ENCODE measurements at places on chromosomes 4 and X.

- no peak for DNase-seq
Observed at GRCh38 chrX:13937370-13938050, 92.2 kb downstream of the GEMIN8 start.

DNA sequence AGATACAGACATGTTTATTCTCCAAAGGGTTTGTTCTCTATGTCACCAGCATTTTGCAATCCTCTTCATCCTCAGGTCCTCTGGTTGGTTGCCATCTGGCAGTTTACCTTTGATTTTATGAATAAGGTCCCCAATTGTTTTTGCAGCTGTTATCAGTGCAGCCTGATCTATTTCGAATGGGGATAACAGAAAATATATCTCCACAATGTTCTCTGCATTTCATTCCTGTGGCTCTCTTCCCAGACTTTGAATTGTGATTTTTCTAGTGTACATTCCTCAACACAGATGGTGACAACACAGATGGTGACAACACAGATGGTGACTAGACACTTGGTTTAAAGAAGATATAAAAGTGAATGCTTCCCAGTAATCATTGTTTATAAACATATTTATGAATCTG is 74.1 kb downstream of the FBXO8 start:
- no peak for DNase-seq

DNA sequence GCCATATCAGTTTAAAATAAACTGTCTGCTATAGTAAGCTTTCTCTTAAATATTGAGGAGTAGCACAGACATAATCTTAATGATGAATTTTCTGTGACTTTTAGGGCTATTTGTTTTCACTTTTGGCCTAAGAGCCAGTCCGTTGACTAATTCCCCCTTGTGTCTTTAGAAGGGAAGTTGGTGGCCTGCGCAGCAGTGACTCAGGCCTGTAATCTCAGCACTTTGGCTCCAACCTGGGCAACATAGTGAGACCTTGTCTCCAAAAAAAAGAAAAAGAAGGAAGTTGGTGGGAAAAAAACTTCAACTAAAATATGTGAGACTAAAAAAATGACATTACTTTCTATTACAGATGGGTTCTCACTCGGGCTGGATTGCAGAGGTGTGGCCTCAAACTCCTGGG is 3.4 kb downstream of the NCAPG start:
- DNase-seq: no peak

DNA sequence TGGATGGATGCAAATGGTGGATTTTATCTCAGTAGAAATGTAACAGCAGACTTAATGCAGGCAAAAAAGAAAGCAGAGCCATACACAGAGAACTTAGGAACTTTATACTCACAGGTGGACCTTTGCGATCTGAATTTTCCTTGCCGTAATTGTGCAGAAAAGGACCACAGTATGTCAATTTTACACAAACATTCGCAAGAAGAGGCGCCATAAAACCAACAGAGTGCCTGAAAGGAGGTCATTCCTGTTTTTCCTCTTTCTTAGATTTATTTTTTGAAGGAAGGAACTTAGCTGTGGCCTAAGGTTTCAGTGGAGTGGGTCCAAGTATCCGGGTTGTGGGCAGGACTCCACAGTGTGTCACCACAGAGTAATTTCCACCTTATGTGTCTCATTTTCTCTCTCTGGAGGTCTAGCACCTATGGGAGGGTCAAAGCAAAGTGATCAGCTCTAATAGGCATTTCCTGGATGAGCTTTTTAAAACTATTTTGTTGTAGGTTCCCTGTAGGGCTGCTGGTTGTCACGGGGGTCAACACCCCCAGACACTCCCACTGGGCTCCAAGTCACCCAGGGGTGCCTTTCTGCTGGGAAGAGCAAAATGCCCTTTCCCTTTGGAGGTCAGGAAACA is 24.7 kb upstream of the PBDC1 start:
- DNase-seq: no peak

DNA sequence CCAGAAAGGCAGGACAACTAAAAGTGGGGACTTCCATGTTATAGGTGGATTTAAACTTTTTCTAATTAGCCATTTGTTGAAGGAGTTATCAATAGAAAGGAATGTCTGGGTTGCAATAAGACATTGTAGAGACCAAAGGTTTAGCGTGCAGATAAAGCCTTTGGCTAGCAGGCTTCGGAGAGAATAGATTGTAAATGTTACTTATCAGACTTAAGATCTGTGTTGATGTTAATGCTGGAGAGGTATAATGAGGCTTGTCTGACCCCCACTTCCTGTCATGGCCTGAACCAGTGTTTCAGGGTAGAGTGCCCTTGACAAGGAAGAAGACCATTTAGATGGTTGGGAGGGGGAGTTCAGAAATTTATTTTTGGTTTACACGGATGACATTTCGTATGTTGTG is 67.1 kb upstream of the SPIN4 start:
- no peak for DNase-seq

GRCh38 chr4:118175506-118175905 is 141.2 kb downstream of the NDST3 start:
- no peak for DNase-seq

- no peak for DNase-seq
Observed at GRCh38 chr4:128455480-128455879, 167.9 kb upstream of the PGRMC2 start.

DNA sequence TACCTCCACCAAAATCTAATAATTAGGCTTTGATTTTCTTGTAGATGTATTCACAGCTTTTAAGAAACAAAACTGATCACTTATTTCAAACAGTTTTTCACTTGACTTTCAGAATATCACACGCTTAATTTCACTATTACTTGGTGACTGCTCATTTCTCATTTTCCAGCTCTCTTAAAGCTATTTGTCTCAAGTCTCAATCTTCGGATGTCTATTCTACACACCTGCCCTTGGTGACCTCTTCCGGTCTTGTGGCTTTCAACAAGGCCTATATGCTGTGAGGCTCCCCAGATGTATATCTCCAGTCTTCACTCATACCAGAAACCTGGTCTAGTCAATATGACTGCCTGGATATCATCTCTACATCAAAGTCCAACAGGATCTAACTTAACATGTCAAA is 34.9 kb upstream of the ANXA10 start:
- no peak for DNase-seq

DNA sequence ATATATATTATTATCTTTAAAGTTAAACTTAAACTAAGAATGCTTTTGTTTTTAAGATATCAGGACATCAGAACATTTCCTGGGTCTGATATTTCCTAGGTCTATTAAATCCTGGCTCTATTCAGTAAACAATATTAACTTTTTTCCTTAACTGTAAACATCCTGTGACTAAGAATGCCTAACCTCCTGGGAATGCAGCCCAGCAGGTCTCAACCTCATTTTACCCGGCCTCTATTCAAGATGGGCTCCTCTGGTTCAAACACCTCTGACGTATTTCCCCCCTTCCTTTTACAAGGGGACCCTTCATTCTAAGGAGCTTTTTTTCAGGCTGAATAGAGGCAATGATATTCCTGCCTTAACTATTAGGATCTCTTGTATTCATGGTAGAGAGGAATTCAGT is 35.8 kb upstream of the DYNLT3 start:
- DNase-seq: no peak

DNA sequence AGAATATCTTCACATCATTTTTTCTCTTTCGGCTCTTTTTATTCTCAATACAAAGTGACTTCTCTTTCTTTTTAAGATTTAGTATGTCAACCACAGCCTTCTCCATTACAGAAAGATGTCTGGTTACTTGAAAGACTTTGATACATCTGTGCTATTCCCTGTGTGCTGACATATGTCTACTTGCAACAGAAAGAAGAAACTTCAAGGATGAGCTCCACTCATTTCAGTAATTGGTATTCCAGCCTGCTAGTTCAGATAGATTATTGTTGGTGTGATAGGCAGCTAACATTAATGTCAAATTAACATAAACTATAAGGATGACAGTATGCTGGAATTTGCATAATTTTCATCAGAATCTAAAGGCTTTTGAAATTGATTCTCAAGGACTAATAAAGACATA is 948.7 kb downstream of the PCDH18 start:
- DNase-seq: no peak

DNA sequence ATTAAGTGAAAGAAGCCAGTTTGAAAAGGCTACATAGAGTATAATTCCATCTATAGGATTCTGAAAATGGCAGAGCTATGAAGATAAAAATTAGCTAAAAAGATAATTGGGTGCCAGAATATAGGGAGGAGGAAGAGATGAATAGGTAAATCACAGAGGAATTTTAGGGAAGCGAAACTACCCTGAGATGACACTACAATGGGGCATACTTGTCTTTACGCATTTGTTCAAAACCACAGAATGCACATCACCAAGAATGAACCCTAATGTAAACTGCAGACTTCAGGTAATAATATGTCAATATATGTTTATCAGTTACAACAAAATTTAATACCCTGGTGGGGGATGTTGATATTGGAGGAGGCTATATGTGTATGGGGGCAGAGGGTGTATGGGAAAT is 1342.9 kb downstream of the ADGRL3 start:
- DNase-seq: no peak

GRCh38 chrX:8139716-8140115 is 31.4 kb downstream of the VCX2 start:
- DNase-seq: no peak

- no peak for DNase-seq
Observed at GRCh38 chr4:106264331-106264728, 51.7 kb downstream of the TBCK start.

DNA sequence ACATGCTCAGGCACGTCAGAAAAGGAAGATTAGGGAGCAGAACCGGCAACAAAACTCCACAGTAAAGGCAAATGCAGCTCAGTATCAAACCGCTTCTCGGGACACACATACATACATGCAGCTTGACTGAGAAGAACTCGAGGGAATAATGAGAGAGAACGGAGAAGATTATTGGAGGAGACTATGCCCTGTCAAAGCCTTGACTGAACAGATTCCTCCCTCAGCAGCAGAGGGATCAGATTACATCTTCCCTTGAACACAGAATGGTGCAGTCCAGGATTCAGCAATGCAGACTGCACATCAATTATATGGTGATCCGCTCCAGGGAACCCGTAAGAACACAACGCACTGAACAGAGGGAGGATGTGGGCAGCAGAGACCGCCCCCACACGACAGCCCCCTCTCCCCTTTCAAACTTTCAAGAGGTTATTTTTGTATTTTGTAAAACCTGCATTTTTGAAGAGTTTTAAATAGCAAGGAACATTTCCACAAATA is 183.2 kb downstream of the FBXW7 start:
- DNase-seq: no peak

- no peak for DNase-seq
Observed at GRCh38 chr4:188214861-188215260, 75.6 kb downstream of the TRIML1 start.

GRCh38 chr4:6002492-6002833 is 15.8 kb downstream of the C4orf50 start:
- no peak for DNase-seq

- no peak for DNase-seq
Observed at GRCh38 chr4:54695337-54695736, 37.6 kb downstream of the KIT start.

- no peak for DNase-seq
Observed at GRCh38 chrX:13380211-13380610, 60.4 kb upstream of the ATXN3L start.

GRCh38 chr4:107497054-107497453 is 223.0 kb downstream of the PAPSS1 start:
- no peak for DNase-seq

GRCh38 chrX:149829751-149830191 is 48.0 kb downstream of the MAGEA9 start:
- no peak for DNase-seq

DNA sequence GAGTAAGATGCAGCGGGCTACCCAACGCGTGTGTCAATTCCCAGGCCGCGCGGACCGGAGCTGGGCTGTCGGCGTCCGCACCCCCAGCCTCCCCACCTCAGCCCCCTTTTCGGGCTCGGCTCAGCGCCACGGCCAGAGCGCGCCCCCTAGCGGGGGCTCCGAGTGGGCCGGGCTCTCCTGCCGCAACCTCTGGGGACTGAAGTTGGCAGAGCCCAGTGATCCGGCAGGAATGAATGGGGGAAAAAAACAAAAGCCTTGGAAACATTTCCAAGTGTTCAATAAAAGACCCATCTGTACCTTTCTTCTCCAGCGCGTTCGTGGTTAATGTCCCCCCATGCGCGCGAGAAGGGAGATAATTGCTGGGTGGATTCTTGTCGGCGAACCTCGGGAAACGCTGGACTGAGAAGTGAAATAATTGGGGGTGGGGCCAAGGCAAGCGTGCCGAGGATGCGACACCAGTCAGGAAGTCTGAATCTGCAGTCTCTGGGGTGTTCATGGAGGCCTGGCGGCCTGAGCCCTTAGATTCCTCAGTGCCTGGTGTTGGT is 5.2 kb upstream of the ARX start:
- no peak for DNase-seq

DNA sequence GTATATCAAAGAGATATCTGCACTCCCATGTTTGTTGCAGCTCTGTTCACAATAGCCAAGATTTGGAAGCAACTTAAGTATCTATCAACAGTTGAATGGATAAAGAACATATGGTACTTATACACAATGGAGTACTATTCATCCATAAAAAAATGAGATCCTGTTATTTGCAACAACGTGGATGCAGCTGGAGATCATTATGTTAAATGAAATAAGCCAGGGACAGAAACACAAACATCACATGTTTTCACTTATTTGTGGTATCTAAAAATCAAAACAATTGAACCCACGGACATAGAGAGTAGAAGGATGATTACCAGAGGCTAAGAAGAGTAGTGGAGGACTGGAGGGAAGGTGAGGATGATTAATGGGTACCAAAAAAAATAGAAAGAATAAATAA is 14.2 kb downstream of the IQCM start:
- no peak for DNase-seq

DNA sequence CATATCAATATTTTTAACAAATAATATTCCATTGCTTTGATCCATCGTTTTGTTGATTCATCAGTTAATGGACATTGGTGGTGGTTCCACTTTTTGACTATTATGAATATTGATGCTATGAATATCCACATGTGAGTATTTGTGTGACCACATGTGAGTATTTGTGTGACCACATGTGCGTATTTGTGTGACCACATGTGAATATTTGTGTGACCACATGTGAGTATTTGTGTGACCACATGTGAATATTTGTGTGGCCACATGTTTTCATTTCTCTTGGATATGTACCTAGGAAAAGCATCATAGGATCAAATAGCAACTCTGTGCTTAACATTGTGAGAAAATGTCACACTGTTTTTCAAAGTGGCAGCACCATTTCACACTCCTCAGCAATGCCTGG is 433.6 kb upstream of the FRG1 start:
- DNase-seq: no peak

DNA sequence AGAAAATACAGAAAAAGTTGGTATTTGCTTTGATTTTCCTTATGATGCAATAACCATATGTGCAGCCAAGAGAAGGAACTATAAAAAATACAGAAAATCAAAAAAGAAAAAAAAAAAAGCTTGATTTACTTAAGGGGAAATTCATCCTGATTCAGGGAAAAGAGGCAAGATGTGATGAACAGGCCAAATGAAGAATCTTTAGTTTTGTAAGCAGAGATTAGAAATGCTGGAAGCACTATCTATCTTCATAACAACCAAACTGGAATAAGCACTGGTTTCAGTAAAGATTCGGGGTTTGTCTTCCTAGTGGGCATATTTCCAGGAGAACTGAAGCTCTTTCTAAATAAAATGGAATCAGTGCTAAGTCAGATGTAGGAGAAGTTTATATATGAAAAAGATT is 82.9 kb upstream of the KCNIP4 start:
- no peak for DNase-seq

GRCh38 chrX:86148024-86148511 is at the start of gene DACH2:
Gene DACH2 (plus strand): TSS chrX:86148451.
- DNase-seq: no peak

- no peak for DNase-seq
Observed at GRCh38 chrX:14501327-14501726, 28.0 kb upstream of the GLRA2 start.

- DNase-seq: peak; percentile 90
Observed at GRCh38 chr4:84965553-84966381, 723 bp downstream of the WDFY3 start.

All from mesenteric fat pad (tissue), 1 donor.